ENCODE measurements at places on chromosomes 6 and 20. TPM values are rescaled to one million over a fixed set of nuclear protein-coding genes. Genes with fewer than 3 reads are reported as not detected.

The ZSCAN23 gene
- total RNA-seq = 0.59 TPM

The DAAM2 gene
- total RNA-seq = 8.3 TPM

The HUS1B gene
- not detected for total RNA-seq

The ARMH2 gene
- total RNA-seq = not detected

The PPIL6 gene
- 6.9 TPM for total RNA-seq

The IDH3B gene
- total RNA-seq = 145 TPM

The NAPB gene
- total RNA-seq = 5.1 TPM

The CLVS2 gene
- total RNA-seq = not detected

The CHMP4B gene
- total RNA-seq = 79.5 TPM

The DDO gene
- 13.7 TPM for total RNA-seq

The BPI gene
- total RNA-seq = not detected

The SLC22A16 gene
- total RNA-seq = not detected

The POM121L2 gene
- total RNA-seq = not detected

The ZSCAN16 gene
- total RNA-seq = 3.1 TPM

The CYB5R4 gene
- total RNA-seq = 3.9 TPM

The MEP1A gene
- total RNA-seq = not detected

The RRAGD gene
- 56.4 TPM for total RNA-seq

The ANKRD6 gene
- 12.3 TPM for total RNA-seq

The OR2J3 gene
- not detected for total RNA-seq
